Epithelial cell of proximal tubule (primary cell): ENCODE measurements at places on chromosomes 4 and X. TPM values are rescaled to one million over a fixed set of nuclear protein-coding genes. Genes with fewer than 3 reads are reported as not detected.

ATP2B3 gene
- not detected in 2 replicates for total RNA-seq

CT45A3 gene
- total RNA-seq = not detected in 2 replicates

PRRG1 gene
- total RNA-seq = 16.0 and 28.1 TPM in 2 replicates

FSTL5 gene
- not detected in 2 replicates for total RNA-seq

PCDH18 gene
- total RNA-seq = 0.29 and 1.5 TPM in 2 replicates

NDST3 gene
- 1.4 TPM in 1 of 2 replicates, not detected in the other for total RNA-seq
